ENCODE measurements at places on chromosomes 3 and 15. TPM values are rescaled to one million over a fixed set of nuclear protein-coding genes. Genes with fewer than 3 reads are reported as not detected.

GRCh38 chr15:42908538-42908937, 12.0 kb downstream of the TTBK2 start:
- no peak overlapping the region for H3K4me3 ChIP-seq
- H3K36me3 ChIP-seq, result no peaks in the 10 kb centered on the region
- no peaks in the 10 kb centered on the region for H3K27me3 ChIP-seq
- no peaks in the 10 kb centered on the region for H3K4me1 ChIP-seq
- no peak overlapping the region for H3K27ac ChIP-seq

GRCh38 chr15:40420071-40420713, 14.6 kb downstream of the IVD start:
- H3K36me3 ChIP-seq, result peaks cover 8% of the 10 kb centered on the region
- H3K27ac ChIP-seq, result peak overlapping the region; percentile 55
- H3K4me3 ChIP-seq, result no peak overlapping the region
- H3K4me1 ChIP-seq, result peaks cover 22% of the 10 kb centered on the region
- no peaks in the 10 kb centered on the region for H3K27me3 ChIP-seq
- no peak for DNase-seq

DNA sequence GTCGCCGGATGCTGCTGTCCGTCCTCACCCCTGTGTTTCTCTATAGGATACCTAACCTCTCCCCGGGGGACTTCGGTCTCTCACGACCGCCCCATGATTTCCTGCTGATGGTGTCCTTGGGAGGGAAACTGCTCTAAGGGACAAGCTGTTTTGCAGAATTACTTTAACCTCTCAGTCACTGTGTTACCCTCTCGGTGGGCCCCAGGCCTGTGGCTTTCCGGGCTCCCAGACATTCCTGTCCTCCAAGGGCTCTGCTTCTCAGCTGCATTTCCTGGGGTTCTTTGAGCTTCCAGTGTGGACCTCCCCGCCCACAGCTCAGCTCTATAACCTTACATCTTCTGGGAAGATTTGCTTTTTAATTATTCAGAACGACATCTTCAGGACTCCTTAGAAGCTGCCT, 40.9 kb downstream of the CHST2 start:
- H3K4me1 ChIP-seq, result peaks cover 6% of the 10 kb centered on the region
- H3K4me3 ChIP-seq, result no peak overlapping the region
- H3K27ac ChIP-seq, result no peak overlapping the region
- no peaks in the 10 kb centered on the region for H3K27me3 ChIP-seq

DNA sequence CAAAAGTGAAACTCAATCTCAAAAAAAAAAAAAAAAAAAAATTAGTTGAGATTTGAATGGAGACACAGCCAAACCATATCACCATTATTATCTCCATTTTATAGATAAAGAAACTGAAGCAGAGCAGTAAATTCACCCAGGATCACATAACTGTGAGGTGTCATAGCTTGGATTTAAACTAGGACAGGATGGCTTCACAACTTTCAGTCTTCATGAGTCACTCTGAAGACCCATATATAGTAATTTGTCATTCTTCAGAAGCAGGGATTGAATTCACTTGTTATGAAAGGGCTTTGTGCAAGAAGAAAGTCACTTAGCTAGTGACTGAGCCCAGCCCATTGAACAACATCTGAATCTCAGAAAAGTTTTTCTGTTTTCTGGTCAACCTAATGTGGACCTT, 60.5 kb upstream of the LRIG1 start:
- H3K4me3 ChIP-seq, result no peak overlapping the region
- no peak for DNase-seq
- no peak overlapping the region for H3K27ac ChIP-seq

DNA sequence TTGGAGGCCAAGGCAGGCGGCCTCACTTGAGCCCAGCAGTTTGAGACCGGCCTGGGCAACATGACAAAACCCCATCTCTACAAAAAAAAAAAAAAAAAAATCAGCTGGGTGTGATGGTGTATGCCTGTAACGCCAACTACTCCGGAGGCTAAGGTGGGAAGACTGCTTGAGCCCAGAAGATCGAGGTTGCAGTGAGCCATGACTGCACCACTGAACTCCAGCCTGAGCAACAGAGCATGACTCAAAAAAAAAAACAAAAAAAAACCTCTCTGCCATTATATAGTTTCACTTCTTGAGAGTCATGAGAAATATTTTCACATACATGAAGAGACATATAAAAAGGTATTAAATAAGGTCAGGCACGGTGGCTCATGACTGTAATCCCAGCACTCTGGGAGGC, 45.9 kb upstream of the CP start:
- no peaks in the 10 kb centered on the region for H3K36me3 ChIP-seq
- no peak overlapping the region for H3K4me3 ChIP-seq
- no peak for DNase-seq
- no peaks in the 10 kb centered on the region for H3K4me1 ChIP-seq
- H3K27me3 ChIP-seq, result no peaks in the 10 kb centered on the region

- H3K36me3 ChIP-seq, result no peaks in the 10 kb centered on the region
- no peaks in the 10 kb centered on the region for H3K27me3 ChIP-seq
- DNase-seq, result no peak
- peaks cover 39% of the 10 kb centered on the region for H3K4me1 ChIP-seq
- no peak overlapping the region for H3K4me3 ChIP-seq
These were observed 35.1 kb downstream of the CMTM6 start for GRCh38 chr3:32467333-32468070.

GRCh38 chr15:65072027-65072426, 4.2 kb upstream of the RASL12 start:
- H3K4me1 ChIP-seq, result no peaks in the 10 kb centered on the region
- no peak for DNase-seq
- H3K4me3 ChIP-seq, result no peak overlapping the region
- H3K27me3 ChIP-seq, result no peaks in the 10 kb centered on the region

GRCh38 chr15:74531144-74531811, 9.7 kb upstream of the ARID3B start:
- no peak for DNase-seq
- H3K27me3 ChIP-seq, result no peaks in the 10 kb centered on the region
- peaks cover 53% of the 10 kb centered on the region for H3K4me1 ChIP-seq
- no peak overlapping the region for H3K4me3 ChIP-seq
- H3K27ac ChIP-seq, result peak overlapping the region; percentile 16
- H3K36me3 ChIP-seq, result no peaks in the 10 kb centered on the region

GRCh38 chr3:70933105-70933810, 620.8 kb upstream of the MDFIC2 start:
- no peaks in the 10 kb centered on the region for H3K27me3 ChIP-seq
- no peak overlapping the region for H3K4me3 ChIP-seq
- no peaks in the 10 kb centered on the region for H3K36me3 ChIP-seq
- H3K4me1 ChIP-seq, result no peaks in the 10 kb centered on the region
- H3K27ac ChIP-seq, result no peak overlapping the region

GRCh38 chr3:132596816-132597433, at the start of gene ACKR4:
Gene ACKR4, plus strand, starts transcription at chr3:132597270. Its CDS starts 3,128 bp downstream, at chr3:132600398.
- H3K27me3 ChIP-seq, result no peaks in the 10 kb centered on the region
- H3K36me3 ChIP-seq, result no peaks in the 10 kb centered on the region
- DNase-seq, result no peak
- no peaks in the 10 kb centered on the region for H3K4me1 ChIP-seq

GRCh38 chr3:47890828-47891612, 88.1 kb downstream of the DHX30 start:
- H3K36me3 ChIP-seq, result peaks cover 11% of the 10 kb centered on the region
- H3K27me3 ChIP-seq, result no peaks in the 10 kb centered on the region
- H3K4me1 ChIP-seq, result no peaks in the 10 kb centered on the region

GRCh38 chr3:183539811-183540210, 15.7 kb downstream of the KLHL6 start:
- H3K36me3 ChIP-seq, result no peaks in the 10 kb centered on the region
- no peak for DNase-seq
- no peaks in the 10 kb centered on the region for H3K27me3 ChIP-seq

- no peak overlapping the region for H3K27ac ChIP-seq
- DNase-seq, result no peak
- H3K4me1 ChIP-seq, result peaks cover 10% of the 10 kb centered on the region
- no peaks in the 10 kb centered on the region for H3K36me3 ChIP-seq
- H3K4me3 ChIP-seq, result no peak overlapping the region
- H3K27me3 ChIP-seq, result no peaks in the 10 kb centered on the region
These were observed 223.6 kb downstream of the CDIN1 start for GRCh38 chr15:36802861-36803531.

DNA sequence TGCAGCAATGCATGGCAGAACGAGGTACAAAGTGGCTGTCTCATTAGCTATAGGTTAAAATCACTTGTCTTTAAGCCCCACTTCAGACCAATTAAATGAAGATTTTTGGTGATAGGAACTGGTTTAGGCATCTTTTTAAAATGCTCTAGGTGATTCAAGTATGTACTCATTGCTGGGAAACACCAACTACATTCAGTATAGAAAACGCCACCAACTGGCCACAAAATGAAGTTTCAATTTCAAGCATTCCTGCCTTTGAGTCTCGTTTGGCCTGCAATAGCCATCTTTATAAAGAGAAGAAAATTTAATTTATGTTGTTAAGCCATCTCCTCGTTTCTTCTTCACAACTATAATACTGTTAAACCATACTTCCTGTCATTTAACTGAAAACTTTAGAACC, 587.9 kb downstream of the GBE1 start:
- H3K36me3 ChIP-seq, result no peaks in the 10 kb centered on the region
- H3K27ac ChIP-seq, result no peak overlapping the region
- no peaks in the 10 kb centered on the region for H3K4me1 ChIP-seq
- no peaks in the 10 kb centered on the region for H3K27me3 ChIP-seq
- DNase-seq, result no peak

DNA sequence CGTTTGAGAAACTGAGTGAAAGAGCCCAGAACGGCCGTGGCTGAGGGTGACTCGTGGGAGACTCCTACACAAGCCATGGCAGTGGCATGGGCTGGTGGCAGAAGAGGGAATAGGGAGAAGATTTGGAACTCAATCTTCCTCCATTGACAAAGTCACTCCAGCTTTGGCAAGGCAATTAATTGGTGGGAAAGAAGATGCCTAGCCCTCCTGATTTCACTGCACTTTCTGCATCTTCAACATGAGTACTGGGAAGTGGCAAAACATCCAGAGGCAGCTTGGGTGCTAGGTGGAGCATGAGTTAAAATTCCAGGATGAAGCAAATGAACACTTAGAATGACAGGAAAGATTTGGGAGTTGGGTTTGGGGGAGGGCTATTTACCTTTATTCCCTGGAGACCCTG, 1.4 kb upstream of the TGFBR2 start:
- H3K36me3 ChIP-seq, result 0 out of 2 replicates have a peak, but pooled peaks cover 3% of the 10 kb centered on the region
- H3K4me3 ChIP-seq, result no peak overlapping the region
- no peaks in the 10 kb centered on the region for H3K27me3 ChIP-seq

GRCh38 chr15:79179597-79179996, 89.0 kb upstream of the RASGRF1 start:
- no peak overlapping the region for H3K27ac ChIP-seq
- no peaks in the 10 kb centered on the region for H3K36me3 ChIP-seq
- DNase-seq, result no peak
- H3K4me3 ChIP-seq, result no peak overlapping the region
- H3K4me1 ChIP-seq, result peaks cover 17% of the 10 kb centered on the region
- no peaks in the 10 kb centered on the region for H3K27me3 ChIP-seq

DNA sequence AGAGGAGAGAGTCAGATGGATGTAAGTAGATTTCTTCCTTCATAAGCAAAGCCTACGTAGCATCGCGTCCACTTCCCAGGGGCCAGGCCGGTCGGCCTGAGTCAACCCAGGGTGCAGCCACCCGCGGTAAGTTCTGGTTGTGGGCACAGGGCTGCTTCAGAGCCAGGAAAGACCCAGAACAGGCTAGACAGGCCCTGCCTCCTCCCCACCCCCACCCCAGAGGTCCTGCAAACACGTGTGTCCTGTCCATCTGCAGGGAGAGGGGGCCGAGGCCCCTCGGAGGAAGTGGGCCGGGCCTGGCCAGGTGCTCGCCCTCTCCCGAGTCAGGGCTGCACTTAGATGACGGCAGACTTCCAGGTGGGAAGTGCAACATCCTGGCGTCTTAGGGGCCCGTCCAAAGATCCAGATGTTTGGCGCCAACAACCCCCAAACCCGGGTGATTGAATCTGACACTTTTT, 100.8 kb upstream of the ALDH1A3 start:
- DNase-seq, result no peak
- H3K4me3 ChIP-seq, result no peak overlapping the region
- no peak overlapping the region for H3K27ac ChIP-seq
- no peaks in the 10 kb centered on the region for H3K27me3 ChIP-seq
- H3K36me3 ChIP-seq, result no peaks in the 10 kb centered on the region

DNA sequence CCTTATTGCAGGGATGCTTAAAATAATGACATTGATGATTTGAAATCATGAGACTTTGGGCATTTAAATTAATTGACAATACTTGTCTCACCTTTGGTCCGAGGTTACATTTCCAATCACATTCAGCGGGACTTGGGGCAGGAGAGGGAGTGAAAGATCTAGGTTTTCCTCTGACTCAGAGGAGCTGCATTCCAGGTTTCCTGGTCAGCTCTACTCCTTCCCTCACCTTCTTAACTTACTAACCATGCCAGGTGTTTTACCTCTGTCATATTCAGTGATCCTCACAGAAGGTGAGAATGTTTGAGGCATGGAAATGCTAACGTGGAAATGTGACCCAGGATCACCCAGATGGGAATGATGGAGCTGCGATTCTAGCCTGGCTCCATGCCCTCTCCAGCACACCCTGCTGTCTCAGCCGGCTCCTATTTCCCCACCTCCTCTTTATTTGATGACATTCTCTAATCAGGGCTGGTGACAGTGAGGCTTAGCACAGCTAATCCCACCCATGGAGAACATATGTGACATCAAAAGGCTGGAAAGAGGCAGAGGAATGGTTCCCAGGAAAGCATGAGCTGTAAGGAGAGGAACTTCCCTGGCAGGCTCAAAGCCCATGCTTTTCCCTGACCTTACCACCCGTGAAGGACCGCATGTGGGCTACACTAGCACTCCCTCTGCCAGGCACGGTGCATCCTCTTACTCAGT, 38.7 kb downstream of the THSD4 start:
- H3K36me3 ChIP-seq, result no peaks in the 10 kb centered on the region
- H3K4me1 ChIP-seq, result no peaks in the 10 kb centered on the region
- H3K27ac ChIP-seq, result no peak overlapping the region
- DNase-seq, result no peak
- no peaks in the 10 kb centered on the region for H3K27me3 ChIP-seq
- no peak overlapping the region for H3K4me3 ChIP-seq

- no peak within 1 kb of the TSS for H3K4me3 ChIP-seq
- no peaks in the 10 kb centered on the region for H3K36me3 ChIP-seq
- DNase-seq, result no peak
- peaks cover 21% of the 10 kb centered on the region for H3K27me3 ChIP-seq
- H3K4me1 ChIP-seq, result no peaks in the 10 kb centered on the region
These were observed at the start of gene KY for GRCh38 chr3:134650431-134651346. Gene KY, minus strand, starts transcription at chr3:134651022. Its CDS starts 62 bp downstream, at chr3:134650960.

ATP13A3 gene
- total RNA-seq, result 139 TPM

ANKRD63 gene
- total RNA-seq, result 0.89 TPM

REC114 gene
- not detected for total RNA-seq

HDDC3 gene
- 20.4 TPM for total RNA-seq

OR5K2 gene
- not detected for total RNA-seq

RAB8B gene
- total RNA-seq, result 19.4 TPM

COL7A1 gene
- 11.4 TPM for total RNA-seq

DENND6A gene
- total RNA-seq, result 22.3 TPM

SLC6A20 gene
- 0.89 TPM for total RNA-seq

APOD gene
- total RNA-seq, result 0.76 TPM

Measured in HCT116 (cell line).